ENCODE measurements at places on chromosomes 5 and 9.

- DNase-seq = no peak
Measured at GRCh38 chr5:109907189-109907588, 217.5 kb downstream of the MAN2A1 start.

DNA sequence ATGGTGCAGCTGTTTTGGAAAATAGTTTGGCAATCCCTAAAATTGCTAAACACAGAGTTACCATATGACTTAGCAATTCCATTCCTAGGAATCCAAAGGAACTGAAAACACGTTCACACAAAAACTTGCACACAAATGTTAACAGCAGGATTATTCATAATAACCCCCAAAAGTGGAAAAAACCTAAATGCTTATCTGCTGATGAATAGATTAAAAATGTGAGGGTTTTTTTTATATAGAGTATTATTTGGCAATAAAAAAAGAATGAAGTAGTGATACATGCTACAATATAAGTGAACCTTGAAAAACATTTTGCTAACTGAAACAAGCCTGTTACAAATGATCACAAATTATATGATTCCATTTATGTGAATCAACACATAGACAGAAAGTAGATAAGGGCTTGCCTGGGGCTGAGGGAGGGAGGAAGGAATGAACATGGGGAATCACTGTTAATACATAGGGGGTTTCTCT lies 45.1 kb upstream of the TRIO start:
- DNase-seq = no peak

DNA sequence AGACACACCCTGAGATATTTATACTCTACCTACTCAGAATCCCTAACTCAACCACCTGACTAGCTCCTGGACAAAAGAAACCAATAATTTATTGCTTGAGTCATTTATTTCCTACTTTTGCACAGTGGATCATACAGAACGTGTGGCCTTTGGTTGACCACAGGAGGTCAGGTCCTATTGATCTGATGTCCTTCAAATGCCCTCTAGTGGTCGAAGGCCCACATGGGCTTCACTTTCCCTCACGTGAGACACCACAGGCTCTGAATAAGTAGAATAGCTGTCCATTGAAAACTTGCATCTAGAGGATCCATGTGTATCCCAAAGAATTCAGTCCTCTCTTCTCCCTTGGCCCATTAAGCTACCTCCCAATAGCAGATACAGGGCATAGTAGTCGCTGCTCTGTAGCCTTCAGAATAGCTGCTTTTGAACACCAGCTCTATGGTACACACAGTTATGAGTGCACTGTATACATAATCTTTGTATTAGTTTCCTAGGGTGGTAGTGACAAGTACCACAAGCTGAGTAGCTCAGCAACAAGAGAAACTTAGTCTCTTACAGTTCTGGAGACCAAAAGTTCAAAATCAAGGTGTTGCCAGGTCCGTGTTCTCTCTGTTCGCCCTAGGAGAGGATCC lies 177.6 kb upstream of the SMARCA2 start:
- no peak for DNase-seq

DNA sequence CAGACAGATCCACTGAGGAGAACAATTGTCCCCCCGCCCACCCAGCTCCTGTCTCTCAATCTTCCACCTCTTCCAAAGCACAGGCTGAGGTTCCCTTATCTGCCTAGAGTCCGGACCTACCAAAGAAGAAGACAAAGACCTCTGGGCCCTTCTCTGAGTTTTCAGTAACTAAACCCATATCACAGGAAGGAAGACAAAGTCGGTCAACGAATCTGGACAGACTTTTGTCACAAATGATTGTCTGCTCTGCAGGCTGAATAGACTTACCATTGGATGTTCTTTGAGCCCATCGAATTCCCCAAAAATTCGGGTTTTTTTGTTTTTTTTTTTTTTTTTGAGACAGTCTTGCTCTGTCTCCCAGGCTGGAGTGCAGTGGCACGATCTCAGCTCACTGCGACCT lies 58.0 kb downstream of the C9orf50 start:
- no peak for DNase-seq

DNA sequence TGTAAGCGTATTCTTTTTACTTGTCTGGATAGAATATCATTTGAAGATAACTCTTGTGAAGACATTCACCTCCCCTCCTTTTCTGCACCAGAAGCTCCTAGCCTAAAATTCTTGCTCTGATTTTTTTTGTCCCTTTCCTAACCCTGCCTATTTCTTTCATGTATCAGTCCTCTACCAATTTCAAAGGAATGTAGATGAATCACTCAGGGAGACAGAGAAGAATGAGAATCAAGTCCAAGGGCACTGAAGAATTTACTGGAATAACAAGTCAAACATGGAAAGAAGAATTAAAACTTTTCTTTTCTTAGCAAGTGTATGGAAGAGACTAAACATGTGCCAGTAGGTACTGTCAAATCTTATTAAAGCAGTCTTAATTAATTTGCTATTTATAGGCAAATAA lies 618.7 kb downstream of the DNAH5 start:
- DNase-seq = no peak

DNA sequence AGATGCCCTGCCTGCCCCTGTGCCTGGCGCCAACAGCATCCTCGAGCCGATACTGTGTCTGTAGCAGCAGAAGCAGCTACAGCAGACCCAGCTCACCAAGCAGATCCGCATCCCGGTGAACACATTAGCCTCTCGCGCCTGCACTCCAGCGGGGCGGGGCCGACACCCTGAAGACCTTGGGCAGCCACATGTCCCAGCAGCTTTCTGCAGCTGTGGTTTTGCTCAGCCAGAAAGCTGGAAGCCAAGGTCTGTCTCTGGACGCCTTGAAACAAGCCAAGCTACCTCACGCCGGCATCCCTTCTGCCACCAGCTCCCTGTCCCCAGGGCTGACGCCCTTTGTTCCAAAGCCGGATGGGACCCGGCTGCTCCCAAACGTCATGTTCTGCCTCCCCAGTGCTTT lies 59.6 kb downstream of the ACTBL2 start:
- no peak for DNase-seq

DNA sequence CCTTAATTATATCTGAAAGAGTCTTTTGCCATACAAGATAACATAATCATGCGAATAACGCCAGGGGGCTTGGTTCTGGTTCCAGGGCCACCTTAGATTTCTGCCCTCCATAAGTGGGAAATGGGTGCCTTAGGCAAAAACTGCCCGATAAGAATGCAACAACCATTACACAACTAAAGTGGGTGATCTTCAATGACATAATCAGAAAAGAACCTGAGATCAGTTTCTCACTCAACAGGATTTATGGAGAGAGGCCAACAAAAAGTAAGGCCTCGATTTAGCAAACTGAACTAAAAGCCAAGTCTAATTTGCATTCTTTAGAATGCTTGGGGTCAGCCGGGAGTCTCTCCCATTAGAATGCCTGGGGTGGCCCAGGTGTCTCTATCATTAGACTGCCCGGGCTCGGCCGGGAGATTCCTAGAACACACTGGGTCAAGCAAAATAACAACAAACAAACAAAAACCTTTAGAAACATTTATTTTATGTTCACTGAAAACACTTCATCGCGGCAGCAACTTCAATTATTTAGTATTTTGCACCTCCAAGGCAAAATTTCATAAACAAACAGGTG lies 194.8 kb downstream of the AUH start:
- DNase-seq = no peak

- no peak for DNase-seq
Measured at GRCh38 chr9:76512826-76513225, 53.8 kb downstream of the GCNT1 start.

DNA sequence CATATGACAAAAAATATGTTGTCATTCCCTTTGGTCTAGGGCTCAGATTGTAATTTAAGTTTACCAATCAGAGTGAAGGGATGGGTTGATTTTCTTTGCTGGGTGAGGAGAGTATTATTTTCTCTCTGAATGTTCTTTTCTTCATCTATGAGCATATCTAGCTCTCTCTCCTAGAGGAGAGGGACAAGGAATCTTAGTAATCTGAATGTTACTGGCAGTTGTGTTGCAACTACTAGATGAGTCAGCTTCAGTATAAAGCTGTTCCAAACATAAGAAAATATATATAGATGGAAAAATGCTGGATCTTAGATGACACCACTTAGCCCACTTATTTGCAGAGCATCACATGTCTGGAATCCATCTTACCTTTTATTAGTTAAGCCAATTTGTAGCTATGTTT lies 259.3 kb downstream of the TUSC1 start:
- DNase-seq = no peak

DNA sequence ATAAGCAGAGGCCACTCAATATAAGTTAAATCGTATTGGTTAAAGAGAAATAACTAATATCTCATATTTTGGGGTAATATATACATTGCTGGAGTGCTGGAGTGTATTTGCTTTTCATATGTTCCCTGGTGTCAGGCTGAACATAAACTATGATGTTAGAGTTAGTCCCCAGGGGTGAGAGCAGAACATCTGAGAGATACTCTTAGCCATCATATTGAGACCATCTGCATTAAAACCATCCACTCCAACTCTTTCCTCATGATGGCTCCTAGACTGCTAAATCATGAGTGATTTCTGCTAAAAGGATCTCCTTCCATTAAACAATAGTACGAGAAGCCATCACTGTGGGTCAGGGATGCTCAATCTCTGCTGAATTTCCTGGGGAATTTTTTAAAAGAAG lies 436.2 kb downstream of the DTWD2 start:
- no peak for DNase-seq
